ENCODE measurements at places on chromosomes 5 and 9. TPM values are rescaled to one million over a fixed set of nuclear protein-coding genes. Genes with fewer than 3 reads are reported as not detected.

DNA sequence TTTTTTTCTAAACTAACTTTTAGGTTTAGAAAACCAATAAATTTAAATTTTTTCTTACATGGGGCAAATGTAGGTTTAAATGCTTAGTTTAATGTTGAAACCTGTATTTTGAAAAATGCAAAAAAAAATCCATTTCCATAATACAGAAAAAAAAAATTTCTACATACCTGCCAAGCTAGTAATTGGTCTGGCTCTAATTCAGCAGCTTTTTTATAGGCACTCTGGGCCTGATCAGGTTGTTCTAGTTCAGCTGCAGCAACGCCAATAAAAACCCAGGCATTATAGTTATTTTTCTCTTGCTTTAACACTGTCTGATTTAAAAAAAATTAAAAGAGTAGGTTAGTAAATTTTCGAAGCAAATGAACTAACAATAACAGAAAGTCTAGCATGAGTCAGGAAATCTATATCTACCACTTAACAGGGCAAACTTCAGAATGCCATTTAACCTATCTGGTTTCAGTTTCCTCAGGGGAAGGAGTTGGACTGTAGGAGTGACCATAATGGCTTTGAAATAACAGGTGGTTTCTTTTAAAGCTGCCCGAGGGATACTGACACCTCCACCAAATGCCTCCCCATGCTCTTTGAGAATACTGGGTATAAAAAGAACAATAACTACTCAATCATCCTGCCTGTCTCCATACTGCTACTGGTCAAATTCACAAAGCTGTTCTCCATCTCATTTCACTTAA is 11.6 kb downstream of the SKIC3 start:
- DNase-seq = no peak

- no peak for DNase-seq
These were observed 9.6 kb downstream of the KIAA1958 start for GRCh38 chr9:112496074-112496722.

- no peak for DNase-seq
These were observed 5.9 kb downstream of the TEX10 start for GRCh38 chr9:100346836-100347235.

Gene TSSK1B
- not detected for total RNA-seq

Gene LIFR
- 91.3 TPM for total RNA-seq

DNA sequence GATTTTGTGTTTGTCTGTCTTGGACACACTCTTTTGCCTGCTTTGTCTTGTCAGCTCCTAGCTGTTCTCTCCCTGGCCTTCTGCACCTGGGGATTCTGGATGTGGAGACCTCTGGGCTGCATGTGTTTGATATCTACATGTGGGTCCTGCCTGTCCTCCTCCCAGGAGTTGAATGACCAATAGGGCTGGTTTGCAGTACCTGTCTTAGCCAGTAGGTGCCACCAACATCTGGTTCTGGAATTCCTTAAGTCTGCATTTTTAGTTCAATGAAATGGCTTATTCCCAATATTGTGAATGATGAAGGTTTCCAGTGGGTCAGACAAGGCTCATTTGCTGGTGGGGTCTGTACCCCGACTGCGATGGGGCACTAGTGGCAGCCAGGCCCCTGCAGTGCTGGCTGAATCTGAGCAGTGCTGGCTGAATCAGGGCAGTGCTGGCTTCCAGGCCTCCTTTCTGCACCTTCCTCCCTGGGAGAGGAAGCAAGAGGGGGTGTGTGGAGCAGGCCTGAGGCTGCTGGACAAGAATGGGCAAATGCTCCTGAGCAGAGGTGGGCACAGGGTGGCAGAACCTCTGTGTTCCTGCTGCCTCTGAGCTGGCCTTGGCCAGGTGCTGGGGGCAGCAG is 73.3 kb downstream of the RXRA start:
- DNase-seq = no peak

GRCh38 chr5:16229357-16229940 is 49.9 kb upstream of the MARCHF11 start:
- DNase-seq = no peak

DNA sequence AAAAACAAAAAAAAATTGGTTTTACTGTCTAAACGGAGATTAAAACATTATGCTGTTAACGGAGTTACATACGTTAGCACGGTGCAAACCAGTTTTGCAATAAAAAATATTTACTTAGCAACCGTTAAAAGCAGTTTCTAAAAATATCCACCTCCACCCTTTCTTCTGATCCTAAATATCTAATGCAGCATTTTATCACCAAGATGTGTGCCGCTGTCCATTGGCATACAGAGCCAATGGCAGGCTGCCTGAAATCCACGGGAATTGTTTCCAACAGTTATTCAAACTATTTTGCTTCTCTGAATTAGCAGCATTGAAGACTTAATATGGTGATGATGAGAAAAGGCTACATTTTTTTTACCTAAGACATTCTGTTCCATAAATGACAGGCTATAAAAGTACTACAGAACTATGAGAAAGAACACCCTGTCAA is 61.6 kb downstream of the CSNK1A1 start:
- DNase-seq = no peak

DNA sequence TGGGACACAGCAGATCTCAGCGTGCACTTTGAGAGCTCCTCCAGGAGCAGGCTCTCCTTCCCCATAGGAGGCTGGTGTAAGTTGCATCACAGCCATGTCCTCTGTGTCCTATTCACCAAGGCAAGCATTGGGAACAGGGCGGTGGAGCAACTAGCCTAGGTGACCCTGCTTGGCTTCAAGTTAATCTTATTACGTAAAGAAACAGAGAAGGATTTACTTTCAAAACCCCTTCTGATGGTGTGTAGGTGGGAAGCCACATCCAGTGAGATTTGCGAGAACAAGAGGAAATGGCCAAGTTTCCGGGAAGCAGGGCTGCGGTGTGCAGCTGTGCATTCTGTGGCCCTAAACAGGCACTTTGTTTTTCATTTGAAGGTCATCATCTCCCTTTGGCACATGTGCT is 80.2 kb downstream of the TRIO start:
- no peak for DNase-seq

- DNase-seq = no peak
These were observed 32.1 kb downstream of the KCTD16 start for GRCh38 chr5:144202726-144203125.

DNA sequence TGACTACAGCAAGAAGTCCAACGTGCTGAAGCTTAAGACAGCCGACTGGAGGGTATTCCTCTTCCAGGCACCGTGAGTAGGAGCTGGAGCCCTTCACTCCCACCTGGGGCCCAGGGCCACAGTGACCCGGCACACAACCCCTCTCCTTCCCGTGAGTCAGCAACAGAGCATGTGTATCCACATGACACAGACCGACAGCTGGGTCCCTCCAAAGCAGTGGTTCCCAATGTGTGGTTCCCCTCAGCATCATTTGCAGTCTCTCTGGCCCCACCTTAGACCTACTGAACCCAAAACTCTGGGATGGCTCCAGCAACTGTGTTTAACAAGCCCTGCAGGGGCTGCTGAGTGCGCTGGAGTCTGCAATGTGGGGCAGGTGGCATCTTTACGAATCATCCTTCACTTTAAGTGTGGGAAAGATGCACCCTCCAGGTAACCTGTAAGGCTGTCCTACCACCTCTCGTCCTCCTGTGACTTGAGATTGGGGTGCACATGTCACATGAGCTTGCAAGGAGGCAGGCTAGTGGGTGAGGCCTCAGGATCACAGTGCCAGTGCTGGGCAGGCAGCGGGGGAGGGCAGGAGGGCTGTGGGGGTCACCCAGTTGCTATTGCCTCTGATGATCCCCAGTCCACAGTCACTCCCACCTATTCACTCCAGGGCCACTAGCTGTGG is 42.2 kb downstream of the PSD2 start:
- DNase-seq = no peak

GRCh38 chr9:111599092-111599954 is at the start of gene PTGR1:
PTGR1 (minus strand) TSS chr9:111599647; CDS start chr9:111597422, 2,225 bp downstream.
- DNase-seq = no peak

Gene SKP2
- total RNA-seq = 21.5 TPM

DNA sequence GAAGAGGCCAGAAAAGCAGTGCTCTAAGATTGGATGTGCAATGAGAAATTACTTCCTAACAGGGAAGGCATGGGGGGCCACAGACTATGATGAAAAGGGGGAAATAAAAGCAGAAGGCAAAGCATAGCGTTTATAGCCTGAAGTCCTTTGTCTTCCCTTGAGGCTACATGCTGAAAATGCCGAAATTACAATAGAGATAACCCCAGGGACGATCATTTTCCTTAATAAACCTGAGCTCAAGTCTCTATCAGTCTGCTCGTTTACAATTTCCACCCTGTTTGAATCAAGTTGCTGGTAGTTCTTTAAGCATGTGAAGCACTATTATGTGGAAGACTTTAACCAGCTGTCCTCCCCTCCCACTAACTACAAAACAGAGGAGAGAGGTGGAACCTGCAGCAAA is 60.4 kb downstream of the FREM1 start:
- no peak for DNase-seq

Gene DND1
- 1.8 TPM for total RNA-seq
